ENCODE measurements at places on chromosomes 12 and 14. TPM values are rescaled to one million over a fixed set of nuclear protein-coding genes. Genes with fewer than 3 reads are reported as not detected.

The MYH6 gene
- 2.1 TPM for total RNA-seq

The TPH2 gene
- total RNA-seq: not detected

The BIN2 gene
- 102 TPM for total RNA-seq

The ARMH4 gene
- total RNA-seq: not detected

DNA sequence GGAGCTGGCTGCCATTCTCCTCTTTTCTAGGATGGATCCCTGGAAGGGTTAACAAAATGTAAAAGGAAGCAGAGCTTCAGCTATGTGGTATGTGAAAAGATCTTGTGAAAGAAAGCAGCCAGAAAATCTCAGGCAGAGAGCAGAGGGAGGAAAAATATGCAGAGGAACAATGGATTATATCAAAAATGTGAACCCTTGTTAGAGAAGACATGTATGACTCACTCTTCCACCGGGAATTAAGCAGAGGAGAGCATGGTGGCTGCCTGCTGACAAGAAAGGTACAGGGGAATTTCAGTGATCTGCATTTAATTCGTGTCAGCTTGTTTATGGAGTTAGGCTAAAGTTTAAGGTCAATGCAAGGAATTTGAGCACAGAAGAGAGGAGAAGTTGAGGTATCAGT, 46.3 kb downstream of the KCNA1 start:
- no peak for DNase-seq

DNA sequence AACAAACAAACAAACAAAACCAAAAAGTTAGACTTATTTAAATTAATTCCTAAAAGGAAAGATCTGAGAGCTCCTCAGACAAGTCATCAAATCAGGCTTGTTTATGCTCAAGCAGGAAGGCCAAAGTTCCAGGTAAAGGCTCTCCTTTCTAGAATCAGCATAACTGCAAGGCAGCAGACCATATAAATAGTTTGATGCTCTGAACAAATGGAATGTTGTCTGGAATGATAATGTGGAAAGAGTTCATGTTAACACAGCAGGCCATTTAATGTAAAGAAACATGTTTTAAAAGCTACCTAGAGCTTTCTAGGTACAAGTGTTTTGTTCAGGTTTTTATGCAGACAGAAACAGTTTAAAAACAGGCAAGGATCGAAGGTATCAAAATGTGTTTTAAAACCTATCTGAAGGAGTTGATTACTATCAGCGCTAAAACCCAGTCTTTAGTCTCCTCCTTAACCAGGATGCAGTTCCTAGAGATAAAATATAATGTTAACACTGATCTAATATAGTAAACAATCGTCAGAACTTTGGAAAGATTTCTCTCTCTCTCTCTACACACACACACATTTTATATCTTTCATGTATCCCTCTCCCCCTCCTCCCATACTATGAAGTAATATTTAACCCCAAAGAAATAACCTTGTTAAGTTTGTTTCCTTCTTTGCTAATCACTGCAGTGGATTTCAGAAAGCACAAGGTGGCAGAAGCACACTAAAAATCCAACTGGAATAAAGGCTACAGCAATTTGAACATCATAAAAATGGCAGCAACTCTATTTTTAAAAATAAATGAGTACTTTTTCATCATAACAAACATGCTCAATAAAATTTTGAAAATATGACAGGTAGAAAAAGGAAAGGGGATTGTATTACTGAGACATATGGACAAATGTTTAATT, 135.5 kb downstream of the PAWR start:
- no peak for DNase-seq

DNA sequence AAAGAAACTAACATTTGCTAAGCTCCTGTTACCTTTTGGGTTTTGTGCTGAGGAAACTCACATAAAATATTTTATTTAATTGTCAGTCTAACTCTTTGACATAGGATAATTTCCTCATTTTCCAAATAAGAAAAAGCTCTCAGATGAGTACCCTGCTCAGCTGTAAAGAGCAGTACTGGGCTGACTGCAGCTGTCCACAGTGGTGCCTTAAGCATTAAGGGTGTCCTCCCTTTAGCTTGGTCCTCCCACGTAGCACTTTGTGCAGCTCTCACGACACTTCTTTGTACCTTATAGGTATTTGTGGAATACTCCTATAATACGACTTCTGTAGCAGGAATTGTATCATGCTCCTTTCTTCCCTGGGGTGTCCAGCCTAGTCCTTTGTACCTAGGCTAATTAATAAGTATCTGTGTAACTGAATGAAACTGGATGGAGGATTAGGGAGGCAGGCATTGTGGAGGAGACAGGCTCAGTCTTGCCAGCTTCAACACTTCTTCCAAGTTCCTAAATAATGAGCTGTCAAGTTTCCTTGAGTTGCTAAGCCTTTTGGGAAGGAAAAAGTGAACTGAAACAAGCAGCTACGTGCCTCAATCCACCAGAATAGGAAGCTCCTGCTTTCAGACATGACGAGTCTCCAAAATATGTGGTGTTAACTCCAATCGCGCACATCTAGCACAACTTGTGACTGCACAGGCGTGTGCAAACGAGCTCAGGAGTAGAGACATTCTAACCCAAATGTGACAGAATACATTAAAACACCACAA, 123.0 kb downstream of the SLC38A4 start:
- DNase-seq: no peak

- DNase-seq: no peak
Observed at GRCh38 chr12:63006536-63006935, 71.6 kb upstream of the PPM1H start.

GRCh38 chr12:31353750-31354708, 28.1 kb upstream of the SINHCAF start:
- DNase-seq: no peak

DNA sequence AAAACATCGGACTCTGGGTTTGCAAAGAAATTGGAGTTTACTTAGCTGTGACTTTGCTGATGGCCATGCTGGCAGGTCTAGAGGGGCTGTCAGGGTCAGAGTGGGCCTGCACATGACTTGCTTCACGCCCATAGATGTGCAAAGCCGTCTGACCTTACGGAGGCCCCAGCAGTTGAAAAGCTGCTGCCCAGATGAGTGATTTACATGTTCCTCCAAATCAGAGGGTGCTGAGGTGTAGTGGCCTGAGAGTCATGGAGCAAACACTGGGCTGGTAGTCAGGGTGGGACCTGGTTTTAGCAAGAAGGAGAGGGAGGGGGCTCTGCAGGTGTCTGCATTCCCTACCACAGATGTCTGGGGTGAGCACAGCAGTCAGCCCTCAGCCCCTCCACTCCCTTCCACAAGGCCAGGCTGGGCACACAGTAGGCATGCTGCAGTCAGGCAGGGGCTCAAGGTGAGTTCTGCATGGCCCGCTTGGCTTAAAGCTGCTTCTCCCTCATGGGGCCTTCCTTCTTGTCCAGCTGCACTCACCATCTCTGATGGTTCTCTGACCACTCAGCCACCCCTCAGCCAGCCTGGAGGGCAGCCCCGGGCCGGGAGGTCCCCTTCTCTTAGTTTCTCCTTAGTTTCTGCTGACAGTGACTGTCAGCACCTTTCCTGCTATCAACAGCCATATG, 34.2 kb upstream of the EML1 start:
- no peak for DNase-seq

DNA sequence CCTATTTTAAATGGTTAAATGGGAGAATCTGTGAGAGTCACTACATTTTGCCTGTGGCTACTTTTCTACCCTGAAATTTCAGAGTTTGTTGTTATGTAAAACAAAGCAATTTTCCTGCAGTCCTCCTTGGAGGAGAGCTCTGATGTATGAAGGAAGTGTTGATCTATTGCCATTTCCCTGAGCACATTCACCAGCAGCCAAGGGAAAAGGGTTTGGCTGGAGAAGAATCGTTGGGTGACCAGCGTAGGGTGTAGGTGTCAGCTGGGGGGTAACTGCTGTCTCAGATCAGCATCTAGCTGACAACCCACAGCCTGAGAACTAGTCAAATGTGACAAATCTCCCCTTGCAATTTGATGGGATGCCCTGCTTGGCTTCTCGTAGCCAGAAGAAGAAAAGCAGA, 230.5 kb downstream of the PDZRN4 start:
- DNase-seq: no peak

- no peak for DNase-seq
Observed at GRCh38 chr12:104354167-104354867, 50.8 kb downstream of the EID3 start.

- no peak for DNase-seq
Observed at GRCh38 chr14:100988956-100989355, 85.4 kb upstream of the RTL1 start.

GRCh38 chr14:32469388-32470160, 140.5 kb downstream of the AKAP6 start:
- no peak for DNase-seq

GRCh38 chr14:71799841-71800240, 132.4 kb upstream of the RGS6 start:
- DNase-seq: no peak

GRCh38 chr12:4829793-4830162, 79.9 kb upstream of the KCNA1 start:
- DNase-seq: no peak

DNA sequence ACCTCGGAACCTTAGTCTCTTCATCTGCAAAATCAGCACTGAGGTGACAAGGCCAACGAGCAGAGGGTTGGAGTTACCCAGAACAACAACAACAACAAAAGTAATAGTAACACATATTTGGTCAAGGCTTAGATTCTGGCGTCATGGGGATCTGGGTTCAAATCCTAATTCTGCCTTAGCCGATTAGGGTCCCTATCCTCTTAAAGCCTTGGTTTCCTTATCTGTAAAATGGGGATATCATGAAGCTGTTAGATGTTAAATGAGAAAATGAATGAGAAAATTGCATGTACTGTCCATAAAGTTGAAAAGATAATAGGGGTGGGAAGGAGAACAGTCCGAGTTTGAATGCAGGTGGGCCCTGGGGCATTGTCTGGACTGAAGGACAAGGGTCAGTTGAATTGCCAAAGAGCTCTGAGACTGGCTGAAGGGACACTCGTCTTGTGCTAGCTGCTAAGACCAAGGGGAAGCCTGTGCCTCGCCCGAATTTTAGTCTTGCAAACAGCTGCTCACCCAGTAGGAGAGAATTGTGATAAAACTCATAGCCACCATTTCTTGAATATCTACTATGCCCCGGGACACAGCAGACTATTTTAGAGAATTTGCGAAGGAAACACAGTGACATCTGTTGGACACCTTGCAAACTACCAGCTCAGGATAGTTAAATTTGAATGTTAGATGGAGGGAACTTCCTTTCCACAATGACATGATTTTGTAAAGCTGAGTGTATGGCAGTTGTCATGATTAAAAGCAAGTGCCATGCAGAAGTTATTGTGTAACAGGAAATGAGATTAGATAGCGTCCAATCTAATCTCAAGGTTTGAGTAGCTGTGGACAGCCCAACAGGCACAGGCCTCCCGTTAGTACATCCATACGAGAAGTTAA, 6.8 kb upstream of the HNF1A start:
- DNase-seq: peak; percentile 51

GRCh38 chr14:41476526-41476925, 130.2 kb upstream of the LRFN5 start:
- no peak for DNase-seq

GRCh38 chr12:22628228-22628627, 3.3 kb downstream of the ETNK1 start:
- no peak for DNase-seq

DNA sequence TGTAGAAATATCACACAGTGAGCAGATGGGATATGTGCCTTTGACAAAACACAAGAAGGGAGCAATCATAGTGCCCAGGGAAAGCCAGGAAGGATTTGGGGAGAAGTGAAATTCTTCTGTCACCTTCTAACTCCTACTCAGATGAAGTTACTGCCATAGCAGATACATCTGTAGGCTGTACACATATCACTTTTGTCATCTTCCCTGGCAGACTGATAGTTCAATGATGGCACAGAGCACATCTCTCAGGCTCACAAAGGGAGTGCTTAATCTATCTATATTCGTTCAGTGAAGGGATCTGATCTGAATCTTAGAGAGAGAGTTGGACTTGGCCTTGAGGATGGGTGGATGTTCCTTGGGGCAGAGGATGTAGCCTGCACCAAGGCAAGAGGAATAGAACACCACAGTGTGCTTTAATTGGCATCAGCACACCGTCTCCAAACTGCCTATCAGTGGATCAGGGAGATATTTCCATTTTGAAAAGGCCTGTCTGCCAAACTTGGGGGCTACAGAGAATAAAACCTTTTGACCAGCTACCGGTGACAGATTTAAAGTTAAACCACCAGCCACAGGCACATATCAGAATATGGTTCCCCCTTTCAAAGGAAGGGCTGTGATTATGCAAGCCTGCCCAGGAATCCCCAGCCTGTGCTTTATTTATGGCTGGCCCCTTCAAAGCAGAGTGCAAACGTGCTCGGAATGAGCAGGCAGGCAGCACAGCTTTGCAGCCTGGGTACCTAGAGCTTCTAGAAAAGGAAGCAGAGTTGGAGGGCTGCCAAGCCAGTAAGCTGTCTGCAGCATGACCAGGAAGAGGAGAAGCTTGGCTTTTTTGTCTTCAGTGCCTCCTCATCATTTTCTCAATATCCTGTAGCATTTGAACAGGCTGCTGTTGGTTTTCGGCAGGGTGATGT, 165.5 kb upstream of the DYRK2 start:
- DNase-seq: peak; percentile 71

DNA sequence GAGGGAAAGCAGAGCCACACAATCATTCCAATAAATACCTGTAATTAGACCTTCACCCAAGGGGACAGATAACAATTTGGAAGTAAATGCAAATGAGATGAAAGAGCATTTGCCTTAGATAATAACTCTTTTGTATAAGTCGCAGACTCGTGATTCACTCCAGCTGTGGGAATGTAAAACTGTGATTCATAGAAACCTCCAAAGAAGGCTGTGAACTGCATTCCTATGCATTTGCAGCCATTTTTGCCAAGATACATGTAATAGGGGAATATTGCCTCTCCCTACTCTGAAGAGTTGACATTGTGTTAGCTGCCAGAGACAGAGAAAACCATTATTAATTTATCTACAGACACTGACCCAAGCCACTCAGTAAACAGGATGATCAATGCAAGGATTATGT, 181.9 kb upstream of the ARHGAP5 start:
- no peak for DNase-seq

- DNase-seq: no peak
Observed at GRCh38 chr14:78292003-78292402, 121.8 kb downstream of the NRXN3 start.

GRCh38 chr14:55773984-55774545, 194.1 kb downstream of the KTN1 start:
- DNase-seq: no peak

DNA sequence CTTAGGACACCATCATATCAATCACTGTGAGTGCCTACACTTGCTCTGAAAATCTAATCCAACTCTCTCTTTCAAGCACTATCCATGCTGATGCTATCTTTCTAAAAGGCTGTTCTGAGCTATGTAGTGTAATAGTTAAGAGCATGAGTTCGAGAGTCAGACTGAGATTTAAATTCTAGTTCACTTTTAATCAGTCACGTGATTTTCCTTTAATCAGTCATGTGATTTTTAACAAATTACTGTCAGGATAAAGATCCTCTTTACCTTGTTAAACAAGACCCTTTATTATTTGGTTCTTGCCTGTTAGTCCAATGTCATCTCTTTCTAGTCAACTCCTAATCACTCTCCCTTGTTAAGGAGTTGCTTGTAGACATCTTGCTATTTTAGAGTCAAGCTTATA, 653.0 kb downstream of the RPL10L start:
- no peak for DNase-seq

GRCh38 chr12:60644076-60644475, 1048.2 kb downstream of the SLC16A7 start:
- no peak for DNase-seq

- no peak for DNase-seq
Observed at GRCh38 chr12:117188961-117189724, 1.1 kb downstream of the FBXO21 start.
